ENCODE measurements at places on chromosomes 12 and 14.

- DNase-seq, result no peak
Measured at GRCh38 chr14:101027966-101028365, 124.4 kb upstream of the RTL1 start.

DNA sequence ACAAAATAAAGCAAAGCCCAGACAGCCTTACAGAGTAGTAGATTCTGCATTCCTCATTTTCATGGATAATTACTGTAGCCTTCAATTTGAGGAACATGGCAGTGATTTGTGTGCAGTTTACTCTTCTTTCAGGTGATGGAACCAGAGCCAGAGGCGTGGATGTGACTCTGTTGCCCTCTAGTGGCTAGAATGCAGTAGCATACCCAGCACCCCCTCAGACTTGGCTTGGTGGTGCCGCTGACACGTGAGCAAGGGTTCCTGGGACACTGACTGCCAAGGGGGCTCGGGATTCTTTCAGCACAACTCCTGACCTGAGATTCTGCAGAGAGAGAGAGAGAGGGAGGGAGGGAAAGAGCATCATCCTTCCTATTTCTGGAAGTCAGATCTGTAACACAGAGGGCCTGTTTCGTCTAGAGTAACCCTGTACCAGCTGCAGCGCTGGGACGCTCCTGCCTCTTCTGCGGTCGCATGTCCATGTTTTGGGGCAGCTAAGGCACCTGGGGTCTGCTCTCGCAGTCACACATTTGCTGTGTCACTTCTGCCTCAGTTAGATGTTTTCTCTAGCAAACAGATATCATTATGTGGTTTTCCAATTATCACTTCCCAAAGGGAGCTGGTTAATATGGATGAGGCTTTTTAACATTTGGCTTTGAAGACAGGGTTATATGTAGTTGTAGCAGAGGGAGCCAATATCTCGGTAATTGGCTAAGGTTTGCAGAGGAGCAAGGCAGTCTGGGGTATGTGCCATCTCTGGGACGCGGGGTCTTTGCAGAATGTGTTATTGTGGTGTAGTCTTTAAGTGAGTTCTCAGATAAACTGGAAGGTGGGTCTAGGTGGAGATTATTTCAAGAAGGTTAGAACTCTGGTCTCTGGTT, 428.1 kb downstream of the NRXN3 start:
- peak; percentile 24 for DNase-seq

GRCh38 chr12:24280056-24280842, 330.8 kb upstream of the SOX5 start:
- DNase-seq, result no peak

- DNase-seq, result no peak
Measured at GRCh38 chr12:124658806-124659402, 91.5 kb upstream of the NCOR2 start.

DNA sequence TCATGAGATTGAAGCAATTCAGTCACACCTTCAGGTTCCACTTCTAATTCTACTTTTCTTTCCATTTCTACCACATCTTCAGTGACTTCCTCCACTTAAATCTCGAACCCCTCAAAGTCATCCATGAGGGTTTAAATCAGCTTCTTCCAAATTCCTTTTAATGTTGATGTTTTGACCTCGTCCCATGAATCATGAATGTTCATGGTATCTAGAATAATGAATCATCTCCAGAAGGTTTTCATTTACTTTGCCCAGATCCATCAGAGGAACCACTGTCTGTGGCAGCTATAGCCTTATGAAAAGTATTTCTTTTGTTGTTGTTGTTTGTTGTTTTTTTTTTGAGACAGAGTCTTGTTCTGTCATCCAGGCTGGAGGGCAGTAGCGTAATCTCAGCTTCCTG, 7.6 kb downstream of the RXYLT1 start:
- DNase-seq, result no peak

- DNase-seq, result no peak
Measured at GRCh38 chr12:20696181-20696905, 1.2 kb downstream of the SLCO1C1 start.

- DNase-seq, result no peak
Measured at GRCh38 chr12:12645485-12645884, 33.8 kb downstream of the CREBL2 start.

- DNase-seq, result no peak
Measured at GRCh38 chr12:126944684-126945083, 1322.3 kb upstream of the TMEM132C start.

DNA sequence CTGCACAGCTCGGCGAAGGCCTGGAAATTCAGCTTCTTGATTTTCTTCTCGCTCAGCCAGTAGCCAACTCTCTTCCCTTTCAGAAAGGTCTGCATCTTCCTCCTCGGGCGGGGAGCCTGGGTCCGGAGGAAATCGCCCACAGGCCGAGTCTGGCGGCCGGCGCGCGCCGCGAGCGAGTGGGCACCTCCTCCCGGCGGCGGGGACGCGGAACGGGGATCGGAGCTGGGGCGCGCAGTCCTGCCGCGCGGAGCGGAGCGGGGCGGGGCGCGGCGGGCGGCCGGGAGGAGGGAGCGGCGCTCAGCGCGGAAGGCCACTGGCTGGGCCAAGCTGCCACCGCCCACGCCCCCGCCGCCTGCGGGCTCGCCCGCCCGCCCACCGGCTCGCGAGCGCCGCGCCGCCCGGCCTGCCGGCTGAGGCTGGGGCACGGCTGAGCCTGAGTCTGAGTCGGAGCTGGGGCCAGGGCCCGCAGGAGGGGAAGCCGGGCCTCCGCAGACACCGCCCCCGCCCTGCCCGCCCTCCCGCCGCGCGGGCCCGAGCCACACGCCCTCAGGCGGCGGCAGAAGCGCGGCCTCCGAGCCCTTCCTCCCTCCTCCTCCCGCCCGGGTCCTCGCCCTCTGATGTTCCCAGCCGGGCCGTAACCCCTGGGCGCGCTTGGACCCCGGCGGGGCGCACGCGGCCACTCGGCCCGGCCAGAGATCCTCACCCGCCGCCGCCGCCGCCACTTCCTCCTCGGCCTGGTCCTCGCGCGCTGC, 480 bp downstream of the ITPK1 start:
- DNase-seq, result peak; percentile 85

- DNase-seq, result peak; percentile 36
Measured at GRCh38 chr12:122527478-122527944, 462 bp downstream of the KNTC1 start.

GRCh38 chr12:71430756-71431155, 8.8 kb upstream of the LGR5 start:
- no peak for DNase-seq

DNA sequence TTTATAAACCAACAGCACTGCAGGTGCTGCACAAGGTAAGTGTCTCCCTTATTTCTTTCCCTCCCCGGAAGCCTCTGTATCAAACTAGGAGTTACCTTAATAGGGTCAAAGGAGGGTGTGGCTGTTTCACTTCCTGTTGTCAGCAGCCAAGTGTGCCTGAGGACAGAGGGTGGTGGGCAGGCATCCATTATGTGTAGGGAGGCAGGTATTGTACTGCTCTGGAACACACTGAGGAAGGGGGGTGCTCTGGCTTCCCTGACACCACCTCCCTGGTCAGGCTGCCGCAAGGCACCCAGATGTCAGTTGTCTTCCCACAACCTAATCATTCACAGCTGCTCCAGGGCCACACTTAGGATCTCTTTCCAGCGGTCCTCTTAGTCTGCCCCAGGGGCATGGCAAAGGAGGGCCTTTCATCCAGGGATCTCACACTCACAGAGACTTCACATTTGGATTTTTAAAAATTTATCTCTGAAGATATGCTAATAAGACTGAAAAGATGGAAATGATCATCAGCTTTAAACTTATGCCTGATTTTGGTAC, 132.0 kb upstream of the ARHGAP5 start:
- peak; percentile 25 for DNase-seq

GRCh38 chr14:77897374-77897773, 97.5 kb downstream of the ADCK1 start:
- DNase-seq, result no peak

DNA sequence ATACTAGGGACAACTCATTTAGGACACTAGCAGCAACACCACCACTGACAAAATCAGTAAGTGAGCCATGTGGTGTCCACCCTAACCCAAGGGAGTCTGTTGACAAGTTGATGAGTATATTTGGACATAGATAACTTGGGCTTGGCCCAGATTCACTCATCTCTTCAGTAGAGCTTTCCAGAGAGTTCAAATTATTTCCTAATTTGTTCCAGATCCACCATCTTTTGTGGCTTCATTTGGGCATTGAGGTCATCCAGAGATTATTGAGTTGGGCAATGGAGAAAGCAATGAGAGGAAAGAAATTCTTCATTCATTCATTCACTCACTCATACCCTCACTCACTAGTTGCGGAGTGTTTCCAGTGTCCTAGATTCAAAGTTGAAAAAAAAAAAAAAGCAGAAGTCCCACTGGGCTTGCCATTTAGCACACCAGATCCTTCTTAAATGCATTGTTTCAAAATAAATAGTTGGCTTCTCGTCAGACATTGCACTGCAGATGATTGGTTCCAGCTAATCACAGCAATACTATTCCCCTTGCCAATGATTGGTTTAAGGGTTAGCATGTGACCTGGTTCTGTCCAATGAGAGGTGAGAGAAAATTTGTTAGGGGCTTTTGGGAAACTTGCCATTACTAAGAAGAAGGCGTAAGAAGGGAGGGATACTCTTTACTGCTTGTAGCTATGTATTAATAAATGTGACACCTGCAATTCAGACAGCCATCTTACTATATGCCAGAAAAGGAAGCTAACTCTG, 31.8 kb upstream of the WSCD2 start:
- no peak for DNase-seq

DNA sequence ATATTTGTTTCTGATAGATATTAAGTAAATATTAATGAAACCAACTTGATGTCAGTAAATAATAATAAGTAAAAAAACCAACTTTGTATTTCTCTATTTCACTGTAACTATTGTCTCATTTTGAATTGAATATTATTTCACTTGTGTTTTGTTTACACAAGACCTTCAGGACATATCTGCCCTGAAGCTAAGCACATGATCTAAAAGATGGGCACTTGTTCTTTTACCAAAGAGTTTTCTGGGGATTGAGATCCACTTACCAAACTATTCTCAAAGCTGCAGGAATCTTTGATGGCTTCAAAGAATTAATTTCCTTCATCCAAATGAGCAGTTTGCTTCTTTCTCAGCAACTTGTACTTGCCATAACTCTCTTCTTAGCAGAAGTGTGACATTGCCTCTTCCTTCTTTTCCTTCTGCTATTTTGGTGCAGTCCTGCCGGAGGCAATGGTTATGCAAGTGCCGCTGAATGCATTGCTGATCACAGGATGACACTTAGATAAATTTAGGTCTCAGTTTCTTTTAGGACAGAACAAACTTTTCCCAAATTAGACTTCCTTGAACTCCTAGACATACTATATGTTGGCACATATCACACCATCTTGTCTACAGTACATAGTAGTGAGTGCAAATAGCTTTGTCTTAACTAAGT, 9.2 kb downstream of the FAR2 start:
- no peak for DNase-seq
